ENCODE measurements at places on chromosomes 4 and X.

DNA sequence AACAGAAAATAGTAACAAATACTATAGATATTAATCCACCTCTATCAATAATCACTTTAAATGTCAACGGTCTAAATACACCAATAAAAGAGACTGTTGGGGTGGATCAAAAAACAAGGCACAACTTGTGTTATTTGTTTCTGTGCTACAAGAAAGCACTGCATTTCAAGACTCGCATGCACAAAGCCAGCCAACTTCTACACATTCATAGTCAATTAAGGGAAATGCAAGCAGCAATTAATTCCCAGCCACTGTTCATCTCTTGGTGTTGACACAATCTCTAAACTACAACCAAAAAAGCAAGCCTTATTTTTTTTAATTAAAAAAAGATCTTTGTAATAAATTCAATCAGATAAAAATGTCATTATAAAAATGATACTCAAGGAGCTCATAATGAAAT lies 67.6 kb downstream of the JAKMIP1 start:
- DNase-seq: no peak

- no peak for DNase-seq
These were observed 127.2 kb downstream of the CCSER1 start for GRCh38 chr4:90254357-90254756.

DNA sequence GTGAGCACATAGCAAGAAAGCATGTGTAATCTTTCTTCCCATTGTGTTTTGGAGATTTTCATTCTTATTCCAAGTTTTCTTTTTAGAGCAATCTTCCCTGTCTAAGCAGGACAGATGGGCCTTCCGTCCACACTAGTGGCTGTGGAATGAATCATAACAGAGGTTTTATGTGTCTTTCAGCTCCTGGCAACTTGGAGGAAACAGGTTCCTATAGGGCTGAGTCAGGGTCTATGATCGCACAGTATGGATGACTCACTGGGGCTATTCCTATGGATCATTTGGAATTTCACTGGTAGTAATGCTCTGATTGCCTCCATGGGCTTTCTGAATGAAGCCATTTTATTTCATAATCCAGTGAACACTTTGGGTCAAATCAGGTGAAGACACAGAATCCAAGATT lies 51.8 kb upstream of the CBLL2 start:
- DNase-seq: peak; percentile 29

- no peak for DNase-seq
These were observed 55.9 kb downstream of the NPNT start for GRCh38 chr4:105951198-105951597.

GRCh38 chr4:94642561-94642866 lies 115.2 kb upstream of the BMPR1B start:
- DNase-seq: no peak

DNA sequence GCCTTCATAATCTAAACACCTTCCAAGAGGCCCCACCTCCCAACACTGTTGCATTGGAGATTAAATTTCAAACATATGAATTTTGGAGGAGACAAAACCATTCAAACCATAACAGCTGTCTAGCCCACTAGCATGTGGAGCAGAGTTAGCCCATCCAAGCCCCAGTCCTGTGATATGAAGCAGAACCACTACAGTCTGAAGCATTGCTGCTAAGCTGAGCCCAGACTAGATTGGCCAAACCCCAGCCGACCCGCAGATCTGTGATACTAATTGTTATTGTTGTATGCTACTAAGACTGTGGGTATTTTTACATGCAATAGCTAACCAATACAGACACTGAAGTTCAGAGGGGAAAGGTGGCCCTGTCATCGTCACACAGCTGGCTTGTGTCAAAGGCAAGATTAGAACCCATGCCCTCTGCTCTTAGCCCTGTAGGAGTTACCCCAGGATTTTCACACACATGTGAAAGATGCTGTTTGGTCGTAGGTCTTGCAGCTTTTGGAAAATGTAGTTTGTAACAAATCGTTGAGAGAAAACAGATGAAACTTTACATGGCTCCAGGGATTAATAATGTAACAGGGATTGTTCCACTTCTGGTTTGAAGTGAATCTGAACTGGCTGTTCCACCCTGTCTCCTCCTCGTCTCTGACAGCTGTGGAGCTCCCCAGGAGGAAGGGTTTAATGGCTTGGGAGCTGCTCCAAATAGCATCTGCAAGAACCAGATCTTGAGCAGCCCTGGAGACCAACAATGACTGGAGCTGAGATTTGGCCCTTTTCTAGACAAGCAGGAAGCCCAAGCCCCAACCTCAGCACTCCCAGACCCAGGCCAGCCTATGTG lies 517.5 kb downstream of the MID1IP1 start:
- no peak for DNase-seq

DNA sequence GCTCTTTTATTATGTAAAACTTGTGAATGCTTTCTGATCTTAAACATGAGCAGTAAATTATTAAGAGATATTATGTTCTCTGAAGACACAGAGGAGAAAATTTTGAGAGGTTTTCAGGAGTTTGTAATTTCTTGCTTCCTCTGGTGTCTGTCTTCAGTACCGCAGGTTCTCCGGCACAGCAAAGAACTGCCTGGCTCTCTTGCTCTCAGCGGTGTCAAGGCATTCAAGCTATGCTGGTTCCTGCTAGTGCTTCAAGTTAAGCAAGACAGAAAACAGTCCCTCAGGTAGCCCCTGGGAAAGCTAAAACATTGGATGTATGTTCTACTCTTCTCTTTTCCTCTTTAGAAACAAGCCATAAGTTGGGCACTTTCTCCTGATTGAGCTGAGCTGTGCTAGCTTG lies 120.2 kb upstream of the CENPE start:
- DNase-seq: no peak

GRCh38 chr4:40722576-40723161 lies 27.1 kb upstream of the NSUN7 start:
- no peak for DNase-seq

- peak; percentile 37 for DNase-seq
These were observed 454 bp downstream of the BTC start for GRCh38 chr4:74793757-74794381.

GRCh38 chr4:47031011-47031678 lies at the start of gene GABRB1:
Gene GABRB1 (plus strand): TSS chr4:47031567.
- DNase-seq: peak; percentile 1

DNA sequence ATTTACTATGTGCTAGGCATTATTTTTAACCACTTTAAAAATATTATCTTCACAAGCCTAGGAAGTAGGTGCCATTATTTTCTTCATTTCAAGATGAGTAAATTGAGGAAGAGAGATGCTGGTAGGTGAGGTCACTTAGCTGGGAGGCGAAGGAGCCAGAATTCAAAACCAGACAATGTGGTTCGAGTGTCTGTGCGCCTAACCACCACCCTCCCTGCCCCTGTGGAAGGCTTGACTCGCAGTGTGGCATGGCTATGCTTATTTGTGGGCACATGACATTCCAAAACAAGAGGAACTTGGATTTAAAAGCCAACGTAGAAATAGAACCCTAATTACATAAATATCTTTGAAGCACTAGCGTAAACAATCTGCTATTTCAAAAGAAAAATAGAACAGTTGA lies 226.6 kb upstream of the PITX2 start:
- DNase-seq: no peak

- DNase-seq: no peak
These were observed 139.5 kb downstream of the NPNT start for GRCh38 chr4:106034751-106035150.

DNA sequence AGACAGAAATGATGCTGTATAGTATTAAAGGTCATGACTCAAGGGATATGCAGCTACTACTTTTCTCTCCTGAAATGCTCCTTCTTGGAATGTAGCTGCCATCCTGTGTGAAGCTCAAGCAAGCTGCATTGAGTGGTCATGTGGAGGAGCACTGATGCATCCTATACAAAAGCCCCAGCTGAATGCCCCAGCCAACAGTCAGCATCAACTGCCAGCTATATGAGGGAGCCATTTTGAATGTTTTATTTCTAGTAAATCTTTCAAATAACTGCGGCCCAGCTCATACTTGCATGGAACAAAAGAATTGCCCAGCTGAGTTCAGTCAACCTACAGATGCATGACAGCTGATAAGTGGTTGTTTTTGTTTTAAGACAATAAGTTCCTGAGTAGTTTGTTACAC lies 165.0 kb upstream of the GEMIN8 start:
- no peak for DNase-seq

DNA sequence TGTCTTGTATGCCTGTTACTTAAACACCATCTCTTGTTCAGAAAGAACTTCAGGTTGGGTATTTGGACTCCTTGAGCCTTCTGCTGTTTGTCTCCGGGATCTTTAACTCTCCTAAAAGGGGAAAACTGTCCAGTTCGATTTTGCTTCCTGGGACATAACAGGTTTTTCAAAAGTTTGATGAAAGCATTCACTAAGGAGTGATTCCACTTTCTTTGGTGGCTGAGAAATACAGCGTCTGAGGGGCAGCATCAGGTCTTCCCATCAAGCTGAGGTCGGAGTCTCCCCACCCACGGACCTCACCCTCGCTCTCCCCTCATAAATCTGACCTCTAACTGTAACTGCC lies 1.4 kb downstream of the AFAP1 start:
- DNase-seq: peak; percentile 31

DNA sequence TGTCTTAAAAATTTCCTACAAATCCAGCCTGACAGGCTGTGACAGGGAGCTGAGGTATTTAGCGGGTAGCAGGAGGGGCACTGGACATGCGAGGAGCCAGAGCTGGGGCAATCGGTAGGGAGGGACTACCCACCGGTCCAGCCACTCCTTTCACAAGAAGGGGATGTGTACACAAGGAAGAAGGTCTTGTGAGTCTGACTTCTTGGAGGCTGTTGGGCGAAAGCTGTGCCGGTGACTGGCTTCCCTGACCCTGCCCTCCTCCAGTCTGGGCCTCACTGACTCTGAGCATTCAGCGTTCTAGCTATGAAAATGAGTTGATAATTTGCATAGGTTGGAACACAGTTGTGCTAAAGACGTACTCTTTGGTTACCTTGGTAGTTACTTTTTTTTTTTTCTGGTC lies 12.7 kb upstream of the CXCL8 start:
- no peak for DNase-seq

GRCh38 chrX:53704294-53704693 lies 17.8 kb upstream of the HUWE1 start:
- no peak for DNase-seq

- DNase-seq: peak; percentile 21
These were observed 120.8 kb upstream of the PJA1 start for GRCh38 chrX:69285881-69286564.
